ENCODE measurements at places on chromosomes 1 and 21.

DNA sequence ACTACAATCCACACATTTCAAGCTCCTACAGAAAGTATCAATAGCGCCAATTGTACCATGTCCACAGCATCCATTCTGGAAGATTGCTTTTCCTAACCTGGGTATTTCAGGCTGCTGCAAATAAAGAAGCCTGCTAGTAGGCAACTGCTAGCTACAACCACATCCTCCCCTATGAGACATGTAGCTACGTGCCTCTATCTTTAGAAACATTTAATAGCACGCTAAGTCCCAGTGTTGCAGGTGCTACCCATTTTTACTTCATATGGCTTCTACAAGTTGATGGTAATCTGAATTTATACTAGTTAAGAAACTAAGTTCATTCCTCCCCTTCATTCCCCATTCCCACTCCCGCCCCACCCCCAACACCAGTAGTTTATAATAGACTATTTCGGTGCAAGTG is 7.4 kb upstream of the AMPD1 start:
- no peak for DNase-seq

GRCh38 chr1:44511769-44512168 is 106.7 kb downstream of the RNF220 start:
- DNase-seq: peak; percentile 28

- DNase-seq: no peak
Observed at GRCh38 chr21:42649122-42650032, 4.0 kb upstream of the PDE9A start.

DNA sequence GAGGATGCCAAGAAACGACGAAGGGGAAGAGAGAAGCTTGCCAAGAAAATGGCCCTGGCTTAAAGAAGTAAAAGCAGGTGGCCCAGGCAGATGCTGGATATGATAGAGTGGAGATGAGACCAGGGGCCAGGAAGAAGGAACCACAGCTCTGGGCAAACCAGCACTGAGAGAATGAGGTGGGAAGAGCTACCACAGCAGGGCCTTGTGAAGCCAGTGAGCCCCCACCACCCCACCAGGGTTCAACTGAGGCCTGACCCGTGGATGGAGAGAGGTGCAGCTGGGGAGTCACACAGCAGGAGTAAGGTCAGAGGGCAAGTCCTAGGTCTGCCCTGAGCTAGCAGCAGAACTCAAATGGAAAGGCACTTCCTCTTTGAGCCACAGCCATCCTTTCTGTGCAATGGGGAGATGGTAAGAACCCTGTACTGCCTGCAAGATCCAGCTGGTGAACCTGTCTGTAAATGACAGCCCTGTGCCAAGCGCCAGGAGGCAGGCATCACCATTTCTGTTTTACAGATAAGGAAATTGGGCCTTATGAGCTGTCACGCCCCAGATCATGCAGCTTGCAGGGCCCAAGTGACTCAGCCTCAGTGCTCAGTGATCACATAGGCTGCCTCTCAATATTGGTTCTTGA is 8.5 kb downstream of the SH3BGRL3 start:
- no peak for DNase-seq

- DNase-seq: peak; percentile 44
Observed at GRCh38 chr1:203702130-203702577, 62.8 kb upstream of the LAX1 start.

DNA sequence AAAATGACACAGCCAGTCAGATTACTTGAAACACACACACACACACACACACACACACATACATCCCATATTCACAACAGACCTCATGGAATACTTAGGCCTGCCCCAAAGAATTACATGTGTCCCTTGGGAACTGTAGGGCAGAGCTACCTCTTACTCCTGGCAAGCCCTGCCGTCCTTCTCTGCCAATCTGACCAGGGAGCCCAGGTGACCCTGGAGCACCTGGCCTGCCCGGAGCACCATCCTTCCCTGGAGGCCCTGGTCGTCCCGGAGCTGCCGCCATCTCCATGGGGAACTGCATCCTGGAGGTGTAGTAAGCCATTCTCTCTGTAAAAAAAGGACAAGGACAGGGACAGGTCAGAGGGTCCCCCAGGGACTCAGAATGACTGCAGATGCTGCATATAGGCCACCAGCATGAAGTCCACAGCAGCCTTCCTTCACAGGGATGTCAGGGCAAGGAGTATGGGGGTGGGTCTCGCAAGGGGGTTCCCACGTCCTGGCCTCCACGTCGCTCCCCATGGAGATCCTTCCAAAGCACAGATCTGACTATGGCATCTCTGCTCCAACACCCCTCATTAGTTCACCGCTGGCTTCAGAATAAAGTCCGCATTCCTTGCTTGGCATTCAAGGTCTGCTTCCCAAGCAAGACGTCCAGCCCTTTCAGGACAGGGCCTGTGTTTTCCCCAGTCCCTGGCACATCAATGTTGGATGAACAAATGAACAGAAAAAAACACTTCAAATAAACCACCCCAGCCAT is 9.2 kb upstream of the PEF1 start:
- DNase-seq: no peak

GRCh38 chr1:154182344-154183045 is 9.4 kb downstream of the TPM3 start:
- DNase-seq: peak; percentile 39

GRCh38 chr1:23122023-23122748 is 46.5 kb downstream of the LUZP1 start:
- DNase-seq: peak; percentile 36

DNA sequence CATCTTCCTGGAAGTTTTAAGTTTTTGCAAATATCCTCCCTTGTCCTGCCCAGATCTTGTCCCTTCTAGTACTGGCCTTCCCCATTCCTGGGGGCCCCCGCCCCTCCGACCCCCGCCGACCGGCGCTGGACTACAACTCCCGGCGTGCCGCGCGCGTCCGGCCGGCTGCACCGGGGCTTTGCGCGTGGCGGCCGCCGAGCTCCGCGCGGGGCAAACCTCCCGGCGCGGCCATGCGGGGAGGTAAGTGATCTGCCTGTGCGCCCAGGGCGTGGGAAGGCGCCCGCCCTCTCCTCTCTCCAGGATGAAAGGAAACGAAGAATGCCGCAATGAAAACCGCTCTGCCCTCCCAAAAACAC is 3.2 kb upstream of the SAMD13 start:
- peak; percentile 52 for DNase-seq

DNA sequence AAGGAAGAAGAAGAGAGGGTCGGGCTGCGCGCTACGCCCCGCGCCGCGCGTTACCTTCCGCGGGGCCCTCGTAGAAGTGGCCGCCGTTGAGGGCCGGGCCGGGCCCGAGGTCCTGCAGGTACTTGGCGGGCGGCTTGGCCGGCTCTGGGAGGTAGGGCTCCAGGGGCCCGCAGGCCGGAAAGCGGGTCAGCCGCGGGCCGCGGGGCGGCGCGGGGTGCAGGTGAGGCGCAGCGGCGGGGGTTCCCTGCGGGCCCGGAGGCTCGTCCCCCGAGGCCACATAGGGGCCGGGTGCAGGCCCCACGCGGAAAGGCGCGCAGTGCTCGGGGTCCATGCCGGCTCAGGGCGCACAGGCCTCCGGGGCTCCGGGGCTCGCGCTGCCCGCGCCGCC is 196 bp downstream of the ALX3 start:
- DNase-seq: no peak

DNA sequence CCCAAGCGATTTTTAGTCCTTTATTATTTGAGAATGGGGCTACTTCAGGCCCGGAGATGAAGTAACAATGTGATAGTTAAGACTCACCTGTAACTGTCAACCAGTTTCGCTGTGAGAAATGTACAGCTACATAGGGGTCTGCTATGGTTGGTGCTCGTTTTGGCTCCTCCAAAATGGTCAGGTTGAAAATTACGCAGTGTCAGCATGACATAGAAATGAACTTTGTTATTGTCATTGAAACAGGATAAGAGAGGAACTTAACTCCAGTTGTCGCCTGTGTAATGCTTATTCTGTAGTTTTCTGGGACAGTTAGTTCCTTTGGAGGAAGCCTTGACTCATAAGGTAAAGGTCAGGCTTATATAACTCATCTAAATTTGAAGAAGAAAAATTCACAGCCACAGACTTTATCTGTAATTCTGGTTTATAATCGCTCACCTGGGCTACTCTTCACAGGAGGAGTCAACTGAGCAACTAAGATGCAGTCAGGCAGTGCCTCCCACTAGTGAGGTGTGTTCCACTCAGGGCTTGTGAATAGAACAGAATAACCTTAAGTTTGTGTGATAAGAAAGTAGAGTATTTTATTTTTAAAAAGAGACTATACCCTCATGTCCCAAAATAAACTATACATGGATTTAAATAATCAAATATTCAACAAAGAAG is 130.9 kb downstream of the CD247 start:
- DNase-seq: no peak

GRCh38 chr1:224317383-224318045 is 12.5 kb downstream of the NVL start:
- DNase-seq: no peak

GRCh38 chr21:38832664-38833063 is 26.9 kb downstream of the ETS2 start:
- DNase-seq: no peak

- DNase-seq: no peak
Observed at GRCh38 chr21:45977396-45977795, 4.2 kb upstream of the COL6A1 start.

DNA sequence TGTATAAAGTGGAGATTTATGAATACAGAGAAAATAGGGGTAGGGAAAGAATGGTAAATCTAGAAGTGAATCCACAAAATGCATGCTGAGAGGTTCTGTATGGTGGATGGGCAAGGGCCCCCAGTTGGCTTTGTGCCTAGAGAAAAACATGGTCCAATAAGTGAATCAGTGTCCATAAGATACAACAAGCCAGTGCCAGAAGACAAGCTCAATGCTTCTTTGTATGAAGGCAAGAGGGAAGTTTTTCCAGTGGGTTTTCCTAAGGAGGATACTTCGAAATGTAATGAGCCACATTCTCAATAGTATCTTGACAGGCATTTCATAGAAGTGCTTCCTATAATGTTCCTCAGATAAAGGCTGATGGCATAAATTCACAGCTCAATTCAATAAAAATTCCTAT is 169.4 kb upstream of the HMCN1 start:
- DNase-seq: no peak

DNA sequence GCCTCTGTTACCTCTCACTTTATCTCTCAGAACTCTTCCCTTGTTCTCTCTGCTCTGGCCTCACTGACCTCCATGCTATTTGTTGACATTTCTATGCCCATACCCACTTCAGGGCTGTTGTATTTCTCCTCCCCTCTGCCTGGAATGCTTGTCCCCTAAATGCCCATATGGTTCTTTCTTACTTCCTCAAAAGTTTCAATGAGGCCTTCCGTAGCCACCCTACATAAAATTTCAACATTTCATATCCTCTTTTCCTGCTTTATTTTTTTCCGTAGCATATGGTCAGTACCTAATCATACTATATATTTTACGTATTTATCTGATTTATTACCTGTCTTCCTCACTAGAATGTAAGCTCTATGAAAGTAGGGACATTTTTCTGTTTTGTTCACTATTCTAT is 47.1 kb upstream of the ZYG11A start:
- DNase-seq: no peak

- no peak for DNase-seq
Observed at GRCh38 chr21:19640964-19641363, 1237.4 kb upstream of the TMPRSS15 start.

DNA sequence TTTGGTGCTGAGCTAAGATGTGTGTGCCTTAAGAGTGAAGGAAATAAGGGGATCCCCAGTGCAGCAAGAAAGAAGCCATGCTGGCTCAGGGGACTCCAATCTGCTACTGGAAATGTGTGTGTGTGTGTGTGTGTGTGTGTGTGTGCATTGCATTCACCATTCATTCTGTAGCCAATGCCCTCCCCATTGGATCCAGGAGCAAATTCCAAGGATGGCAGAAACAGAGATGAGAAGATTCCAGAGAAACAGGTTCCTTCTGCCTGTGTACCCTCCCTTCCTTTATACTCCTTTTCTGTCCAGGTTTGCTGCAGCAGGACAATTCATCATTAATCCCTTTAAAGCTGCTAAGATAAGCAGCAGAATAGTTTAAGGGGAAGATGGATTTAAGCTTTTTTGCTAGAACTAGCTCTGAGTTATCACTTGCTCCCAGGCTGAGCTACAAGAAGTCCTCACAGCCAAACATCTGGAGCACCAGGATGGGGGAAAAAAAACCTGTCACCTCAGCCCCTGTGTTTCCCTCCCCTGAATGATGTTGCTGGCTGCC is 3.2 kb downstream of the SLC6A17 start:
- DNase-seq: peak; percentile 17

DNA sequence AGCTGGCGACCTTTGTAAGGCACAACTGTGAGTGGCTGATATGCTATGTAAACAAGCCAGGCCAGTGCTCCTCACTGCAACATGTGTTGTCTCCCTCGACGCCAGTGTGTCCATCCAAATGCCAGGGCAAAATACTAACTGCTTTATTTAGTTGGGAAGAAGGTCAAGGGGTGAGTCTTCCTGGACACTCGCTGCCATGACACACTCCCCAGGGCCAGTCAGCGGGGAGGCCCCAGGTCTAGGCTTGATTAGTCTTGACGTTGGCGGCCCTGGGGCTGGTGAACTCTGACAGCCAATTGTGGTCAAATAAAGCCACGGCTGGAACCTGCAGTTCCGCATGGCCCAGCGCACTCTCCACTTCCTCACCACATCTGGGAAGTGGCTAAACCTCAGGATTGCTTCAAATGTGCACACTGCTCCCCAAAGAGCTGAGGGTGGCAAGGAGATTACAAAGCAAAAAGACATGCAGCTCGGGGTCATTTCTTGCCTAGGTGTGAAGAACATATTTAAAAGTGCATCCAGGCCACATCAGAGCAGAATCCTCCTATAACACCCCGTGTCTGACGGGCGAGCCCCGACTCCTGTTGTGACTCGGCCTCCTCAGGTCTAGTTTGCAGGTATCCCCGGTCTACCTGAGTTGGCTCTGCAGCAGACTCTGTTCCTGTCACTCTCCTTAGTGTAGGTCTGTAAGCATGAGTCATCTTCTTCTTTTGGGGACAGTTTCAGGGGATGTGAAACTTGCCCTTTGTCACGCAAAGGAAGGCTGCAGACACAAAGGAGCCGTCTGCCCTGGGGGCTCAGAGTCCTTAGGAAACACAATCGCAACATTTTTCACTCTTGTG is 183.5 kb downstream of the RUNX1 start:
- no peak for DNase-seq

- DNase-seq: peak; percentile 49
Observed at GRCh38 chr1:165928075-165928731, 100.8 kb downstream of the UCK2 start.
